ENCODE measurements at places on chromosomes 4 and X. TPM values are rescaled to one million over a fixed set of nuclear protein-coding genes. Genes with fewer than 3 reads are reported as not detected.

DNA sequence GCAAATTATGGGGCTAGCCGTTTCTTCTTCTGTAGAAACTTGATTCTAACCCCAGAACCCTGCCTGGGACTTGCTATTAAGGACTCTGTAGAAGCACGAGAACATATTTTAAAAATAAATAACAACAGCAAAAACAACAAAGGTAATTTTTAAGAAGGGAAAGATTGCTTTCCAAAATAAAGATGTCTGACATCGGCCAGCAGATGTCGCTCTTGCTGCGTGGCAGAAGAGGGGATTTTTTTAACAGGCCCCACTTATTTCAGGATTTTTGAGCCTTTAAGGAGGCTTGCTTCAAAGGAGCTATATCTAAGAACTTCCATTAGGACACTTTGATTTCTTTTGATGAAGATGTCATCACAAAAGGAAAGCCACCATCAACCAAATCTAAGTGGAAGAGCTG is 62.8 kb upstream of the EGFL6 start:
- H3K4me1 ChIP-seq = no peaks in the 10 kb centered on the region
- no peaks in the 10 kb centered on the region for H3K27me3 ChIP-seq
- peak; percentile 30 for DNase-seq
- H3K27ac ChIP-seq = no peak overlapping the region

- no peak overlapping the region for H3K27ac ChIP-seq
- DNase-seq = no peak
- no peaks in the 10 kb centered on the region for H3K4me1 ChIP-seq
Observed at GRCh38 chr4:168019019-168019651, 73.2 kb upstream of the ANXA10 start.

GRCh38 chr4:117137145-117137544 is 51.8 kb upstream of the TRAM1L1 start:
- H3K4me3 ChIP-seq = no peak overlapping the region
- no peaks in the 10 kb centered on the region for H3K4me1 ChIP-seq
- no peaks in the 10 kb centered on the region for H3K36me3 ChIP-seq
- H3K27me3 ChIP-seq = no peaks in the 10 kb centered on the region
- no peak overlapping the region for H3K27ac ChIP-seq

DNA sequence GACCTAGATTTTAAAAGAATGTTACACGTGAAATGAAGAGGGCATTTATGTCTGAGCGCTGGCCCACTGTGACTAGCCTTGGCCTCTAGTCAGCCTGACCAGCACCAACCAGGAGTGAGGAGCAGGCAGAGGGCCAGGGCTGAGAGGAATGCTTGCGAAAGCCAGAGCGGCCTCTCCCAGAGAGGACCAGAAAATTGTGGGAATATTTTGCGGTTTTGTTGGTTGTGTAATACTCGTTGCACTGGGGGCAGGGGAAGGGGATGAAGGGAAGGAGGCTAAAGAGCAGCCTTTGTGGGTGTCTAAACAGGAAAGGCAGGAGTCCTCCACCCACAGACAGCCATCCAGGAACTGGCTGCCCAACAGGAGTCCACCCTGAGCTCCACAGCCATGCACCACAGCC is 3.8 kb downstream of the GABRE start:
- H3K27ac ChIP-seq = no peak overlapping the region
- no peaks in the 10 kb centered on the region for H3K4me1 ChIP-seq
- H3K36me3 ChIP-seq = no peaks in the 10 kb centered on the region

GRCh38 chr4:114316789-114317188 is 281.8 kb upstream of the UGT8 start:
- no peak overlapping the region for H3K4me3 ChIP-seq
- no peak overlapping the region for H3K27ac ChIP-seq
- H3K4me1 ChIP-seq = no peaks in the 10 kb centered on the region
- H3K36me3 ChIP-seq = no peaks in the 10 kb centered on the region

GRCh38 chr4:184897895-184898294 is 72.1 kb upstream of the ACSL1 start:
- no peak overlapping the region for H3K4me3 ChIP-seq
- no peaks in the 10 kb centered on the region for H3K4me1 ChIP-seq
- H3K36me3 ChIP-seq = no peaks in the 10 kb centered on the region
- no peak for DNase-seq
- no peak overlapping the region for H3K27ac ChIP-seq
- no peaks in the 10 kb centered on the region for H3K27me3 ChIP-seq

DNA sequence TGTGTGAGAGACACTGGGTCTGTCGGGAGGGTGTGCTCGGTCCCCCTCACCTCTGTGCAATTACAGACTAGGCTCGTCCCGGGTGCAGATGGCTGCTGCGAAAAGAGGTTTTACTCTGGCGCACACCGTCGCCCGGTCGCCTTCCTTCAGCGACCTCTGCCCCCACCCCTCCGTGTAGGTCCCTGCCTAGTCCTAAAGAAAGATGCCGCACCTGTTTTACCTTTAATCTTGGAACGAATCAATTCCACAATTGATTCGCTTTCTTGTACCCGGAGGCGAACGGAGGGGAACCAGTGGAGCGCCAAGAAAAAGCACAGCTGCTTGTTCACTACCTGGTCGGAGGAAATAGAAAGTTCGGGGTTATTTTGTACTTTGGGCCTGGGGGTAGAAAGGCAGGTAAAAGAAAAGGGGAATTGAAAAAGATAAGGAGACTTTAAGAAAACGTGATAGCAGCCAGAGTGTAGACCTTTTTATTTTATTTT is 1.2 kb downstream of the NPNT start:
- no peaks in the 10 kb centered on the region for H3K36me3 ChIP-seq
- no peaks in the 10 kb centered on the region for H3K4me1 ChIP-seq
- H3K27ac ChIP-seq = no peak overlapping the region
- no peak overlapping the region for H3K4me3 ChIP-seq

- H3K36me3 ChIP-seq = no peaks in the 10 kb centered on the region
- H3K27ac ChIP-seq = no peak overlapping the region
- no peak overlapping the region for H3K4me3 ChIP-seq
- no peaks in the 10 kb centered on the region for H3K27me3 ChIP-seq
- DNase-seq = no peak
- H3K4me1 ChIP-seq = peaks cover 5% of the 10 kb centered on the region
Observed at GRCh38 chr4:177228599-177228998, 81.1 kb upstream of the NEIL3 start.

DNA sequence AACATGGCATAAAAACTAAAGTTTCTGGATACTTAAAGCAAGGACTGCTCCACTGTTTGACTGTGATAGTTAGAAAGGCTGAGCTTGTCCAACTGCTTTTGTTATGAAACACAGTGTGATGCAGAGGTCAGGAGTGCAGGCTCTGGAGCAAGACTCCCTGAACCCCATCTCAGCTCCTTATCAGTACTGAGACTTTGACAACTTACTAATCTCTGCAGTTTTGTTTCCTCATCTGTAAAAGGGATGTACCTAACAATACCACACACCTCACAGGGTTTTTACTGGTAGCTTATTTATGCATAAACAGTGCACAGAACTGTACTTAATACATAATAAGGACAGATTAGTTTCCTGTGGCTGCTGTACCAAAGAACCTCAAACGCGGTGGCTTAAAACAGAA is 804.3 kb downstream of the FSTL5 start:
- H3K27me3 ChIP-seq = no peaks in the 10 kb centered on the region
- H3K4me3 ChIP-seq = no peak overlapping the region
- no peaks in the 10 kb centered on the region for H3K4me1 ChIP-seq
- DNase-seq = no peak
- H3K36me3 ChIP-seq = no peaks in the 10 kb centered on the region
- H3K27ac ChIP-seq = no peak overlapping the region

DNA sequence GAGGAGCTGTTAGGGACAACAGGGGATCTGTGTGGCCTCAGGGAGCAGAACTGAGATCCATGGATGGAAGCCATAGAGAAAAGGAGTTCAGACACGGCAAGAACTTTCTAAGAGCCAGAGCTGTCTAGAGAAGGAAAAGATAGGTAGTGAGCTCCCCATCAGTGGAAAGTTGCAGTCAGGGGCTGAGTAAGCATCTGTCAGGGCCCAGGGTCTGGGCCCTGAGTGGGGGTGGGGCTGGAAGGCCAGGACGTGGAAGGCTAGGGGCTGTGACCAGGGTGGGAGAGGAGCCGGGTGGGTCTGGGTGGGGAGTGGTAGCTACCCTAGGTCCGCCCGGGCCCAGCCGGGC is 324 bp upstream of the MSN start:
- peaks cover 4% of the 10 kb centered on the region for H3K36me3 ChIP-seq
- peaks cover 18% of the 10 kb centered on the region for H3K4me1 ChIP-seq
- no peak overlapping the region for H3K27ac ChIP-seq
- DNase-seq = no peak

GRCh38 chr4:76441881-76442280 is 6.9 kb downstream of the SHROOM3 start:
- no peaks in the 10 kb centered on the region for H3K36me3 ChIP-seq
- no peaks in the 10 kb centered on the region for H3K4me1 ChIP-seq
- H3K27me3 ChIP-seq = peaks cover 5% of the 10 kb centered on the region
- no peak overlapping the region for H3K4me3 ChIP-seq
- H3K27ac ChIP-seq = no peak overlapping the region

- no peak overlapping the region for H3K27ac ChIP-seq
- H3K4me3 ChIP-seq = no peak overlapping the region
- no peaks in the 10 kb centered on the region for H3K36me3 ChIP-seq
- no peaks in the 10 kb centered on the region for H3K27me3 ChIP-seq
Observed at GRCh38 chr4:145541346-145541745, 59.7 kb downstream of the SMAD1 start.

DNA sequence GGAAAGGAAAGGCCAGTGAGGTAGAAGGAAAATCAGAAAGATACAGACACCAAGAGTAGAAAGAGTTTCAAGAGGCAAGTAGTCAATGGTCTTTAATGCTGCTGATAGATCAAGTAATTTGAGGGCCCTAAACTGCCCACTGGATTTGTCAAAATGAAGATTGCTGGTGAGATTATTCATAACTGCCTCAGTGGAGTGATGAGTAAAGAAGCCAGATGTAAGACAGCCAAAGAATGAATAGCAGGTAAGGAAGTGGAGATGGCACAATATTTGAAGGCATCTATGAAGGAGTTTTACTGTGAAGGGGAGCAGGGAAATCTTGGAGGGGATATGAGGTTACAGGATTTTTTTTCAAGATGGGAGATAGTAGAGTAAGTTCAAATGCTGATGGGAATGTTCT is 39.8 kb upstream of the BRS3 start:
- H3K27me3 ChIP-seq = no peaks in the 10 kb centered on the region
- H3K36me3 ChIP-seq = no peaks in the 10 kb centered on the region
- DNase-seq = no peak
- no peak overlapping the region for H3K27ac ChIP-seq
- H3K4me1 ChIP-seq = no peaks in the 10 kb centered on the region
- H3K4me3 ChIP-seq = no peak overlapping the region

DNA sequence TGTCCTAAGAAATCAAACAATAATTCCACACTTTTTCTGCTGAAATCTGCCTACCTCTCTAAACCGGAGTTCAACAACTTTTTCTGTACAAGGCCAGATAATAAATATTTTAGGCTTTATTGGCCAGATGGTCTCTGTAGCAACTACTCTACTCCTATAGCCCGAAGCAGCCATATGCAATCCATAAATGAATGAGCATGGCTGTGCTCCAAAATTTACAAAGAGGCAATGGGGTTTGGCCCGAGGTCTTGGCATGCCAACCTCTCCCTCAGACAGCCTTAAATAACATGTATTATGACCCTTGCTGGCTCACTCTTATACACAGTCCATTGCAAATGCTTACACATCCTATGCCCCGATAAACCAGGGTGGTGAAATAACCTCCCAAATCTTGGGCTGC is 98.6 kb upstream of the GPM6A start:
- no peaks in the 10 kb centered on the region for H3K36me3 ChIP-seq
- no peaks in the 10 kb centered on the region for H3K4me1 ChIP-seq
- H3K27ac ChIP-seq = no peak overlapping the region
- no peaks in the 10 kb centered on the region for H3K27me3 ChIP-seq

GRCh38 chrX:108415891-108416290 is 22.3 kb downstream of the COL4A6 start:
- H3K36me3 ChIP-seq = no peaks in the 10 kb centered on the region
- no peak overlapping the region for H3K27ac ChIP-seq
- no peaks in the 10 kb centered on the region for H3K27me3 ChIP-seq
- no peak overlapping the region for H3K4me3 ChIP-seq
- H3K4me1 ChIP-seq = no peaks in the 10 kb centered on the region

DNA sequence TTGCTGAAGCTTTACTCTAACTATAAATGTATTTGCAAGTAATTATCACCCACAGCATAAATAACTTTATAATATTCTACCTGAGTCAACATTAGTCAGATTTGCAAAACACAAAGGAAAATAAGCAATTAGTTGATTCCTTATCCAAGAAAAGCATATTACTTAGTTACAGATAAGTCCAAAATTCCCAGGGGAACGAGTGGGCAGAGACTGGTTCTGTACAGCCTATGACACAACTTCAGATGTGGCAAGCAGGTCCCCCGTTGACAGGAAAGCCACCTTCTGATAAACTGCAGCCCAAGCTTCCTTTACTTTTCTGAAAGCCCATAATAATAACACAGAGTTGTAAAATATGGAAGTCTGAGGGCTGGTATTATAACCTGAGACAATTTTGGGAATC is 62.4 kb upstream of the NDP start:
- H3K27ac ChIP-seq = no peak overlapping the region
- DNase-seq = no peak
- H3K36me3 ChIP-seq = no peaks in the 10 kb centered on the region
- H3K27me3 ChIP-seq = no peaks in the 10 kb centered on the region

DNA sequence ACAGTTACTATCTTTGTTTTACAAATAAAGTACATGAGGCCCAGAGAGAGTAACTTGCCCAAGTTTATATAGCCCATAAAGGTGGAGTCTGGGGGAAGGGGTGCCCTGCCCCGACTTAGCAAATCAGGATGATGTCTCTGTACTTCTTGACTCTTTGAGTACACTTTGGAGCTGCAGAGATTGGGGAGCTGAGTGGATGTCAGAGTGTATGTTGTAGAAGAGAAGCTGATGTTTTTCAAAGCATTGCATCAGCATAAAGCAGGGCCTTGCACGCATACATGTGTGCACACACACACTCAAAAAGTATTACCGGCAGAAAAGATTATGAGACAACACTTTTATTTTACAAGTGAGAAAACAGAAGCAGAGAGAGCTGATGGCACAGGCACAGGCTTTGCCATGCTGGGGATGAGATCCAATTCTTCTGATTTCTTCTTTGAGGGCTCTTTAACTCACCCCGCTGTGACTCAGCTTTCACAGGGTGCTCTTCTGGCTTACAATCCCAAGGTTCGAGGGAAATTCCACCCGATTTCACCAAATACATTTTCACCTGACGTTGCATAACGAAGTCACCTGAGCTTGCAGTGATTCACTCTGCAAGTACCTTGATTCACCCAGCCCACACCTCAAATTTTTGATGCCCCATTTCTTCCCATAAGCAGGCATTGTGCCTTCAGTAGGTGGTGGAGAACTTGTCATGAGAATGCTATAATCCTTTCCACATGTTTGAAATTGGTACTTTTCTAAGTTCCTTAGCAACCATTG is 292.8 kb upstream of the BOD1L1 start:
- no peaks in the 10 kb centered on the region for H3K4me1 ChIP-seq
- DNase-seq = no peak
- H3K36me3 ChIP-seq = no peaks in the 10 kb centered on the region
- H3K27me3 ChIP-seq = no peaks in the 10 kb centered on the region
- no peak overlapping the region for H3K27ac ChIP-seq
- no peak overlapping the region for H3K4me3 ChIP-seq

DNA sequence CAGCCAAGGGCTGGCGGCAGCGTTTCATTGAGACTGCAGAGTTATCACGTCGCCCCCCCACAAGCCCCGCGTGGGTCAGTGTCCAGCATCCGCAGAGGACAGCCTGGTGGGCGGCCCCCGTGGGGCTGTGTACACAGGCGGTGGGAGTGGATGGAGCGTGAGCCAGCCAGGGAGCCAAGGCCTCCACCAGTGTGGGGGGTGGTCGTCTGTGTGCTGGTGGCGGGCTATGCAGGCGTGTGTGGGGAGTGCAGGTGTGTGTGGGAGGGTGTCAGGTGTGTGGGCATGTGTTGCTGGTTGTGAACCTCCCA is 56.5 kb upstream of the NKX1-1 start:
- H3K27ac ChIP-seq = no peak overlapping the region
- H3K27me3 ChIP-seq = peaks cover 9% of the 10 kb centered on the region
- DNase-seq = no peak

The SPANXN4 gene
- not detected for polyA plus RNA-seq

The DGKK gene
- polyA plus RNA-seq = not detected

The DKK2 gene
- polyA plus RNA-seq = 0.36 TPM

The HTATSF1 gene
- 73.1 TPM for polyA plus RNA-seq

The ADAM29 gene
- polyA plus RNA-seq = 0.53 TPM

The MAGEA8 gene
- polyA plus RNA-seq = not detected
